DND-41 (cell line): ENCODE measurements at places on chromosomes 12 and 14.

- DNase-seq = peak; percentile 33
Measured at GRCh38 chr14:70642303-70643235, 853 bp downstream of the TTC9 start.

GRCh38 chr12:94745562-94745961 is 95.2 kb upstream of the TMCC3 start:
- no peak for DNase-seq

DNA sequence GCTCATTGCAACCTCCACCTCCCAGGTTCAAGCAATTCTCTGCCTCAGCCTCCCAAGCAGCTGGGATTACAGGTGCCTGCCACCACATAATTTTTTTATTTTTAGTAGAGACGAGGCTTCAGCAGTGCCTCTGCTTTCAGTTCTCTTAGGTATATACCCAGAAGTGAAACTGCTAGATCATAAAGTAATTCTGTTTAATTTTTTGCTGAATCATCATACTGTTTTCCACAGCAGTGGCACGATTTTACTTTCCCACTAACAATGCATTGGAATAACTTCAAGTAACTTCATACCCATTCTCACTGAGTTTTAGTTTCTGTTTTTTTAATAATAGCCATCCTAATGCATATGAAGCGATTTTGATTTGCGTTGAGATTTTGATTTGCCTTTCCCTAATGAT is 148.0 kb upstream of the G2E3 start:
- DNase-seq = no peak

- DNase-seq = no peak
Measured at GRCh38 chr12:12353807-12354206, 3.1 kb upstream of the BORCS5 start.

DNA sequence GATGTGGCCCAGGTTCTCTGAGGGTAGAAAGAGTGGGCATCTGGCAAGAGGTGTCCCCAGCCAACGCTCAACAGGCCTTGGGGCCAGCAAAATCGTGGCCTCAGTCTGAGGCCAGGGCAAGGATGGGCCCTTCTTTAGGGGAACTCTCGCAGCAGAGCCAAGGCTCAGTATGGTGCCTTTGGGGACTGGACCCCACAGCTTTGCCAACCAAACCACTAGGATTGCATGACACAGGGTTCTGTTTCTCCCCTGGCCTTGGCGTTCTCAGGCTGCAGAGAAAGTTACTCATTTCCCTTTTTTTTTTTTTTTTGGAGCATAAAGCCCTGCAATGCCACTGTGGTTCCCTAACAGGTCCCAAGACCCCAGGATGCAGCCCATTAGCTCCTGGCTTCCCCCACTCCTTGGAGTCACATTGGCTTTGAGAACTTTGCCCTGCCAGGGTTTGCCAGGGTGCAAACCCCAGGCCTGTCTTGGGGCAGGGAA is 100.6 kb downstream of the LGMN start:
- DNase-seq = no peak

GRCh38 chr14:21191809-21192446 is 36.1 kb upstream of the OR5AU1 start:
- DNase-seq = peak; percentile 94

- DNase-seq = no peak
Measured at GRCh38 chr12:81147292-81147919, 69.5 kb downstream of the ACSS3 start.

GRCh38 chr12:76152181-76152807 is 67.8 kb upstream of the NAP1L1 start:
- DNase-seq = no peak

DNA sequence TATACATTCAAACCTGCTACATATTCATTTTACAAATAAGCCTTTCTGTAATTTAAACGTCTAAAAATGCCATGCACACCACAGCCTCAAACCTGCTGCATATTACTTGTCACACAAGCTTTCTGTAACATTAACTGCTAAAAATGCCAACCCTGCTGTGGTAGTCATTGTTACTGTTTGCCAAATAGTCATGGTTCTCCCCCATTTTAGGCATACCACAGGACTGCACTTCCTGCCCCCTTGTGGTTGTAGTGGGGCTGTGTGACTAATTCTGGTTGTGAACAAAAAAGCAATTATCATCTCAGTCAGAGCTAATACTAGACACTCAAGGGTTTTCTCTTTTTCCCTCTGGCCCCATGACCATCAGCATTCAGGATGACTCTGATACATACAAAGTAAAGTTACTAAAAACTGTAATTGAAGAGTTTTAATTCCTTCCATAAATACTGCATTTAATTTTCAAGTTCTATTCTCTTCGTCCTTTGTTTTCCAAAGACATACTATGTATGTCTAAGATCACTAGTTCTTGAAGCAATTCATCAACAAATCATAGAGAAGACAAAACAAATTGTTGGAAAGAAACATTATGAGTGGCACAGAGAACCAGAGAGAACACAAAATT is 5.7 kb upstream of the SLC35F4 start:
- peak; percentile 24 for DNase-seq

DNA sequence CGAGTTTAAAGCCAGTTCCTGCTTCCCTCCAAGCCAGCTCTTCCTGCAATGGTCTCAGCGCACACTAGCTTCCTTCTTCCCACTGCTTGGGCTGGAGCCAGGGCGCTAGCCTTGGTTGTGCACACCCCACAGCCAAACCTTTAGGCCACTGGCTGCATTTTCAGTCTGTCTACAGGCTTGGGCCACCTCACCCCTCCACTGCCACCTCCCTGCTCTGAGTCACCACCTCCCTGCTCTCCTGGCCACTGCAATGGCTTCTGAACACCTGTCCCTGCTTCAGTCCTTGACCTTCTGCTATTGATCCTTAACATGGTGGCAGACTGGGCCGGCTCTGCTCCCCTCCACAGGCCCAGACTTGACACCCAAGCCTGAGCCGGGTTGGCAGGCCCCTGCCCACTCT is 151.1 kb downstream of the RBM19 start:
- DNase-seq = no peak
